HCT116 (cell line): ENCODE measurements at places on chromosomes 4 and X. TPM values are rescaled to one million over a fixed set of nuclear protein-coding genes. Genes with fewer than 3 reads are reported as not detected.

Gene GEMIN8
- total RNA-seq = 11.3 TPM

Gene UGT2B11
- not detected for total RNA-seq

Gene ADH6
- not detected for total RNA-seq

Gene CRMP1
- not detected for total RNA-seq

Gene LRCH2
- total RNA-seq = not detected

DNA sequence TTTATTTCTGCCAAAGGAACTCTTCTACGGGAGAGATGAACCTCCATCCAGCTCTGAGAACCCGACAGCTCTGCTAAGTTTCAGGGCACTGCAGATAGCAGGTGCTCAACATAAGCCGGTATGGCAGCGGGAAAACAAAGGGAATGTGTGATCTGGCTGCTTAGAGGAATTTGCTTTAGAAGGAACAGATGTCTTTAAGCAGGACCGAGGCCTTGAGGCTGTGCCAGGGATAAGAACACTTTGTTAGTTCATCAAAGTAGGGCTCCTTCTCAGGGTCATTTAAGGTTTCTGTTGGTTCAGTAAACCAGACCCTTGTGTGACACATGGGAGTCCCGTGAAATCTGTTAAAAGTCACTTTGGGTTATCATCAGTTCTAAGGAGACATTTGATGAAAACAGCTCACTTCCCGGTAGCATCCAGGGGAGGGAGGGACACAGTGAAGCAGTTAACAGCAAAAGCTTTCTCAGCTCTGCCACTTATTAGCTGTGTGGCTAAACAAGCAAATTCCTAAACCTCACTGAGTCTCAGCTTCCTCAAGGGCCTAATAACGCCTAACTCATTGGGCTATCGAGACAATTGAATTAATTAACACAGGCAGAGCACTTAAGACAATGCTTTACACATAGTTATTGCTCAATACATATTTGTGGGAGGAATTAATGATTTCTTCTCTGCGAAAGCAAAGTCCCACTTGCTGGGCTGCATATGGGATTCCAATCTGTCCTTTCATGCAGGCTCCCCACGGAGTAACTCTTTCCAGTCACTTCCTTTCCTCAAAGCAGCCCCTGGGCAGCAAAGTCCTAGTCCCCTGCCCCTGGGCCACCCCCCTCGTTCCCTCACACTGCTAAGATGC, 2.9 kb upstream of the FTSJ1 start:
- DNase-seq = no peak

GRCh38 chr4:24513718-24514117, 70.6 kb downstream of the DHX15 start:
- DNase-seq = no peak

- DNase-seq = no peak
These were observed 1.8 kb downstream of the SEPTIN6 start for GRCh38 chrX:119690921-119691716.

GRCh38 chrX:25003066-25003849, 12.5 kb downstream of the ARX start:
- DNase-seq = no peak

DNA sequence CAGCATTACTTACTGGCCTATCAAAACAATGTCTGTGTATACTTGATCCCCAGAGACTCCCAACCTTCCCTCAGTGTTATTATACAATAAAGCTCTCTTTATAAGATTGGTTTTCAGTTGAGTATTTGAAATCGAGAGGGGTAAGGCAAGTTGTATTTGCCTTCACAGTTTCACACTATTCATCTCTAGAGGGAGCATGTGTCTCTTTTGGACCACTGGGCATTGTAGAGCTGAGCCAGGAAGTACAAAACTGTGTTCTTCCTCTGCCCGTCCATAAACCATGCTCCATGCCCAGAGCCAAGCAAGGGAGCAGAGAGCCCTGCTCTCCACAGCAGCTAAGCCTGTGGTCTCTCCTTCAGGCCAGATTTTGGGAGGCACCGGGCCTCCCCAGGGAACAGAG, 61.5 kb upstream of the HHIP start:
- no peak for DNase-seq

DNA sequence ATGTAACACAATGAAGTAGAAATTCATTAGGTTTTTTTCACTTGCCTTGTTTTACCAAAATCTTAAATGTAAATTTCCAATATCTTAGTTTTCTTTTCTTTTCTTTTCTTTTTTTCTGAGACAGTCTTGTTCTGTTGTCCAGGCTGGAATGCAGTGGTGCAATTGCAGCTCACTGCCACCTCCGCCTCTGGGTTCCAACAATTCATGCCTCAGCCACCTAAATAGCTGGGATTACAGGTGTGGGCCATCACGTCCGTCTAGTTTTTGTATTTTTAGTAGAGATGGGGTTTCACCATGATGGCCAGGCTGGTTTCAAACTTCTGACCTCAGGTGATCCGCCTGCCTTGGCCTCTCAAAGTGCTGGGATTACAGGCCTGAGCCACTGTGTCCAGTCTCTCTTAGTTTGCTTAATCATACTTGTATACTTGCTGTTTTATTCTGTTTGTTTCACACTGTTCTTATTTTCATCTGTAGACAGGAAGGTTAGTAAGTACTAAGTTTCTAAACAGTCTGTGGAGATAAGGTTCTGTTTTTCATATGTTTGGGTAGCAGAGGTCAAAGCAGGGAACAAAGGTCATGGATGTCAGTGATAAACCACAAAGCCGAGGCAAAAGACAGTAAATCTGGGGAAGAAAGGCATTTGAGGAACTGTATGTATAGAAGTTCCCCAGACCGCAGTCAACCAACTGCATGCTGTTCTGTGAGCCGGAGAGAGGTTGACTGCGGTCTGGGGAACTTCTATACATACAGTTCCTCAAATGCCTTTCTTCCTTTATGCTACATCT, 129.1 kb downstream of the CBR4 start:
- no peak for DNase-seq

DNA sequence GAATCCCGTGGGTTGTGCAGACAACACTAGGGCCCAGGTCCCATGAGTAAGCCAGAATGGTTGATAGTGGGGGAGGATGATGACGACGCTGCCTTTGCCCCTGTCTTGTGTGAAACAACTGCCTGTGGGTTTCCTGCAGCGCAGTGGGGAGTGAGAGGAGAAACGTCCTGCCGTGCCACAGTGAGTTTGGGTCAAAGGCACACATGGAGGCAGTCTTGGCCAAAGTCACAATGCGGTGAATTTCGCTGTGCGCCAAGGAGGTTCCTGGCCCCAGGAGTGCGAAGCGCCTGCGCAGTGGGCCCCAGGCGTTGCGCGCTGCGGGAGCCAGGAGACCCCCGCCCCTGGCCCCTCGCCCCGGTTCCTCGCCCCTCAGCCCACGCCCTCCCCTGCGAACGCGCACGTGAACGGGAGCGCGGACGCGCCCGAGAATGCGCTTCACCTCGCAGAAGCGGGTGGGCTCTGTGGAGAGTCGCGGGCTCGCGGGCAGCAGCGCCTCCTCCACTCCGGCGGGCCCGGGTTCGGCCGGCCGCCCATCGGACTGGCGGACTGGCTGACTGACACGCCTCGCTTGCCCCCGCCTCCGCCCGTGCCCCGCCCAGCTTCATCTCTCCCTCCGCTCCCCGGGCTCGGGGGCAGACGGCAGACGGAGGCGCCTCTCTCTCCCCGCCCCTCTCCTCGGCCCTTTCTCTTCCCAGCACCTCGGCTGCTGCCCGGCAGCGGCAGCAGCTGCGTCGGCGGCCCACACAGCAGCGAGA, at the start of gene NUDT10:
TSS of gene NUDT10 (plus strand) at position 635 of the 755 bp plus-strand sequence. CDS start 144 bp downstream, outside the sequence.
- DNase-seq = no peak

DNA sequence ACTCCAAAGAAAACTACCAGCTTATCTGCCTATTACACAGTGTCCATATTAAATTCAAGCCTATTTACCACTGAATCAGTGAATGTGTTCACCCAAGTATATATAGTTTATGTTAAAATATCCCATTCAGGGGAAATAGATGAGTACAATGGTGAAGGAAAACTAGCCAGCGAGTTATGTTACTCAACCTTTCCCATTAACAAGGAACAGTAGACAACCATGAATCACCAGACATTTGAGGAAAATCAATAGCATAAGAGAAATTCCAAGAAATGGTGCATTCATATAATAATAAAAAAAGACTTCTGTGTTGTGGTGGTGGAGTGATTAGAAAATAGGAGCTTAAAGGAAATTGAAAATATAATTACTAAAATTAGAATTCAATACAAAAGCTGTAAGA, 21.3 kb downstream of the IQCM start:
- DNase-seq = no peak

- peak; percentile 65 for DNase-seq
These were observed 150.3 kb downstream of the PCDH7 start for GRCh38 chr4:30870513-30870912.

DNA sequence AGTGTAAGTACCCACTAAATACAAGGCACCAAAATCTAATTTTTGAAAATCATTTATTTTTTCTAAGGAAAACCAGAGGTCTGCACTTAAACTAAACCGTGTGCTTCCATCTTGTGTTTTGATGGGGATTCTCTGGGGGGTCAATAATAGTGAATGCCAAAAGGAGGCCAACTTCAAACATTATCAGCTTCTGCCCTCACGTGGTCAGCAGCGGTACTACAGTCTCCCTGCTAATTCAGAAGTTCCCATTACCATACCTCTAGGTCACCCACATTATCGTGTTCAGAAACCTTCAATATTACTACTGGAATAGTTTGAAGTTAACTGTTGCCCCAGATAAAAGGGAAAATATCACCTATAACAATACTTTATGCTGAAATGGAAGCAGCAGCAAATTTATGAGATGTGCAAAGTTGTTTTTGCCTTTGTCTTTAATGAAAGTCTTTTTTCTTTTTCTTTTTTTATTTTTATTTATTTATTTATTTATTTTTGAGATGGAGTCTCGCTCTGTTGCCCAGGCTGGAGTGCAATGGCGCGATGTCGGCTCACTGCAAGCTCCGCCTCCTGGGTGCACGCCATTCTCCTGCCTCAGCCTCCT, 17.3 kb downstream of the CTPS2 start:
- peak; percentile 26 for DNase-seq

GRCh38 chr4:147879676-147880075, 147.8 kb downstream of the ARHGAP10 start:
- no peak for DNase-seq

DNA sequence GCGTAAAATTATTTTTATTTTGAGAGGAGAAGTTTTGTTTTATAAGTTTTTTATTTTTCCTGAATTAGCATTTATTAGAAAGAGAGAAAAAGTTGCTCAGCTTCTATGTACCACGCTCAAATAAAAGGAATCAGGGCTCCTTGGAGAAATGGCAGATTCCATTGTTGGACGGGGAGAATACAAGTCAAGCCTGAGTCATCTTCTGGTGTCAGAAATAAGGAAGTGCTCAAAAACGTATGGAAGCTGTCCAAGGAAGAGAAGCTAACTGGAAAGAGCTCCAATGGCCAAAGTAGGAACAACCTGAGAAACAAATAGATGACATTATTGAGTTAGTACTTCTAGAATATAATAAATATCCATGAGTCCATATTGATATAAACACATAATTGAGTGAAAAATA, 89.3 kb upstream of the NEIL3 start:
- no peak for DNase-seq

DNA sequence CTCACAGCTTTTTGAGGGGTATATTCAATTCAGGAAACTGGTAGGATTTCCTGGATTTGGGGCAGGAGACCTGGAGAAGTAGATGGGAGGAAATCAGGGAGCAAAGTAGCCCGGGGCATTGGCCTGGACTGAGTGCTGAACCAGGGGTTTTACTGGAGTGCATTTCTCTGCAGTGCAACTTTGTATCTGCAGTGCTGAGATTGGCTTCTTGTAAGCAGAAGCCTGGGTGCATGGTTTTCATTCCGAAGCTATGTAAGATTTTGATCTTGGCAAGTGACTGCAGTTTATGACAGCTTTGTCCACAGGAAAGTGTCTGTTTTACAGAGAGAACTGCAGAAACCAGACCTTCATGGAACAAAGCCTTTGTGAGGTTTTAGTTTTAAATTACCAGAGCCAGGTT, 158.3 kb downstream of the SPCS3 start:
- no peak for DNase-seq

DNA sequence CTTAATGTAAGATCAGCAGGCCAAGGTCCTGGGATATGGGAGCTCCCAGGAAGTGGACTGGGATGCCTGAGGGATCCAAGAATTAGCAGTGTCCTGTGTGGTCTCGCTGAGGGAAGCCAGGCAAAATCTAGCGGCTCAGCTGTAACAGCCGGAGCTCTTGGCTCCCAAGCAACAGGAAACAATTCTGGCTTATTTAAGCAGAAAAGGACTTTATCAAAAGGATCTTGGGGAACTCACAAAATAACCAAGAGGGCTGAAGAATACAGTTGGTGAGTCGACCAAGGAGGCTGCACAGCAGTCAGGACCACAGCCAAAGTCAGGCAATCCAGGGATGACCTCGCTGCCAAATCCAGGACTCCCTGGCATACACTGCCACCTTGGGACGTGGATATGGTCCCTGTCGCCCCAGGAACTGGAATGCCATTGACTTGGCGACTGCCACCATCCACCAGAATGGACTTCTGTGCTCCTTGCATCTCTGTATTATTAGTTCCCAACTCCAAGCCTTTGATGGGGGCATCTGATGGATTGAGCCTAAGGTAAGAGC, 165.3 kb upstream of the BCOR start:
- no peak for DNase-seq

DNA sequence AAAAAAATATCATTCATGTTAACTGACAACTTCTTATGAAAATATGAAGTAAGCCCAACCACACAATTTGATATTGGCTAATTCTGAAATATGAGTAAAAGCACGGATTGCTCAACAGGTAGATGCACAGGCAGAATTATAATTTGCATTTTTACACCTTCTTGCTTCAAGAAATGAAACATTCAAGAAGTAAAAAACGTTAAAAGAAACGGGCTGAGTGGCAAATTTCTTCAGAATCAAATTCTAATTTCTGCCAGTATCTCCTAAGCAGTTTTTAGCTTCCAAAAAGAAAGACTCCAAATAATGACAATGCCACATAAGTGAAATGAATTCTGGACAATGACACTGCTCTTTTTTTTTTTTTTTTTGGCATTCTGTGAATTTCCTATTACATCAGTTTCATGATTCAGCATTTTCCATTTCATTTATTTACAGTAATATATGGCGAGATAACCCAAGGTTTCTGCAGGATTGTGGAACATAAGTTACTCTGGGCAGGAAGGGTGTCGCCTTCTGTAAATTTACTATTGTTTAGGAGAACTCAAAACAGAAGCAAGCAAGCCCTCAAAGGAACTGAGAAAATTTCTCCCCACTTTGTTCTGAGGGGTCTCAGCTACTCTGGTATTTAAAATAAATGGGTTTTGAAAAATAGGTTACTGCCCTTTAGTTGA, 1.4 kb downstream of the SEL1L3 start:
- DNase-seq = no peak

- DNase-seq = no peak
These were observed 108.3 kb downstream of the JADE1 start for GRCh38 chr4:128917781-128918180.
